A549 treated with GW870086 at 1 μM for 4 hours (cell line): ENCODE measurements at places on chromosomes 4 and X. TPM values are rescaled to one million over a fixed set of nuclear protein-coding genes. Genes with fewer than 3 reads are reported as not detected.

The PROM1 gene
- total RNA-seq: 0.13 to 0.47 TPM (median 0.18 TPM) in 5 replicates

The MAGEA2B gene
- not detected in 5 replicates for total RNA-seq

The NR3C2 gene
- total RNA-seq: 0.02 TPM in 1 of 5 replicates, not detected in the others

The TMPRSS11F gene
- not detected in 5 replicates for total RNA-seq

The GRXCR1 gene
- total RNA-seq: not detected in 5 replicates

The GPC4 gene
- 0.03 to 0.05 TPM in 2 of 5 replicates, not detected in the others for total RNA-seq

The HSFX3 gene
- total RNA-seq: not detected in 5 replicates

The NIPAL1 gene
- total RNA-seq: 0.65 to 1.3 TPM (median 0.86 TPM) in 5 replicates

The KLHL5 gene
- 44.5 to 64.0 TPM (median 57.5 TPM) in 5 replicates for total RNA-seq

The EDNRA gene
- total RNA-seq: 0.24 to 0.58 TPM (median 0.30 TPM) in 5 replicates

The SCD5 gene
- 6.0 to 8.8 TPM (median 7.4 TPM) in 5 replicates for total RNA-seq

The GIMD1 gene
- not detected in 5 replicates for total RNA-seq

The PFKFB1 gene
- 0.16 TPM in 1 of 5 replicates, not detected in the others for total RNA-seq

The SAGE1 gene
- 0.06 to 0.07 TPM (median 0.06 TPM) in 3 of 5 replicates, not detected in the others for total RNA-seq

The ETDA gene
- total RNA-seq: not detected in 5 replicates

The ZDHHC15 gene
- not detected in 5 replicates for total RNA-seq

The RADX gene
- 0.07 to 0.08 TPM (median 0.08 TPM) in 3 of 5 replicates, not detected in the others for total RNA-seq

The IL3RA gene
- total RNA-seq: 0.15 to 0.46 TPM (median 0.17 TPM) in 5 replicates

The SMIM43 gene
- 0.23 to 0.49 TPM (median 0.28 TPM) in 5 replicates for total RNA-seq

The STS gene
- total RNA-seq: 1.5 to 2.1 TPM (median 2.0 TPM) in 5 replicates

The ARR3 gene
- not detected in 5 replicates for total RNA-seq

The RHOH gene
- total RNA-seq: 0.11 to 0.16 TPM (median 0.12 TPM) in 4 of 5 replicates, not detected in the other

The DIPK2B gene
- not detected in 5 replicates for total RNA-seq

The RAI2 gene
- total RNA-seq: 0.13 to 0.26 TPM (median 0.21 TPM) in 5 replicates

The SNCA gene
- total RNA-seq: 0.15 to 0.40 TPM (median 0.16 TPM) in 3 of 5 replicates, not detected in the others

The HHIP gene
- 0.47 to 1.3 TPM (median 0.78 TPM) in 5 replicates for total RNA-seq

The APELA gene
- not detected in 5 replicates for total RNA-seq

The OPN1MW3 gene
- total RNA-seq: not detected in 5 replicates

The CXCL11 gene
- 0.13 to 0.19 TPM (median 0.15 TPM) in 3 of 5 replicates, not detected in the others for total RNA-seq

The FAM47A gene
- not detected in 5 replicates for total RNA-seq

The PRKX gene
- total RNA-seq: 18.8 to 27.8 TPM (median 24.3 TPM) in 5 replicates

The CYBB gene
- total RNA-seq: 0.02 to 0.03 TPM (median 0.02 TPM) in 3 of 5 replicates, not detected in the others

The CCDC110 gene
- total RNA-seq: not detected in 5 replicates

The PAGE2 gene
- not detected in 5 replicates for total RNA-seq

The AFM gene
- not detected in 5 replicates for total RNA-seq

The SYN1 gene
- total RNA-seq: 0.08 to 0.36 TPM (median 0.19 TPM) in 5 replicates

The SLC6A8 gene
- total RNA-seq: 11.3 to 13.3 TPM (median 11.9 TPM) in 5 replicates

The NRK gene
- not detected in 5 replicates for total RNA-seq

The TMEM271 gene
- total RNA-seq: not detected in 5 replicates

The GABRG1 gene
- not detected in 5 replicates for total RNA-seq

The ZGRF1 gene
- 2.8 to 4.2 TPM (median 3.6 TPM) in 5 replicates for total RNA-seq

The GUCY1A1 gene
- total RNA-seq: 0.05 TPM in 1 of 5 replicates, not detected in the others

The ADH1C gene
- total RNA-seq: not detected in 5 replicates

The SPIN2B gene
- total RNA-seq: 9.2 to 11.5 TPM (median 9.5 TPM) in 5 replicates

The MTNR1A gene
- total RNA-seq: 0.27 to 0.56 TPM (median 0.39 TPM) in 5 replicates

The NLGN4X gene
- 0.02 TPM in 1 of 5 replicates, not detected in the others for total RNA-seq

The PDE5A gene
- 0.21 to 0.69 TPM (median 0.43 TPM) in 5 replicates for total RNA-seq

The SPIN2A gene
- 0.11 to 0.22 TPM (median 0.13 TPM) in 4 of 5 replicates, not detected in the other for total RNA-seq

The NAT8L gene
- total RNA-seq: 10.0 to 14.0 TPM (median 13.2 TPM) in 5 replicates

The IQSEC2 gene
- total RNA-seq: 31.0 to 46.8 TPM (median 42.6 TPM) in 5 replicates
